Fibroblast of the conjunctiva (primary cell): ENCODE measurements at places on chromosomes 4 and X.
A peak's percentile ranks its signal among the peaks of the same experiment; 100 is the strongest.

DNA sequence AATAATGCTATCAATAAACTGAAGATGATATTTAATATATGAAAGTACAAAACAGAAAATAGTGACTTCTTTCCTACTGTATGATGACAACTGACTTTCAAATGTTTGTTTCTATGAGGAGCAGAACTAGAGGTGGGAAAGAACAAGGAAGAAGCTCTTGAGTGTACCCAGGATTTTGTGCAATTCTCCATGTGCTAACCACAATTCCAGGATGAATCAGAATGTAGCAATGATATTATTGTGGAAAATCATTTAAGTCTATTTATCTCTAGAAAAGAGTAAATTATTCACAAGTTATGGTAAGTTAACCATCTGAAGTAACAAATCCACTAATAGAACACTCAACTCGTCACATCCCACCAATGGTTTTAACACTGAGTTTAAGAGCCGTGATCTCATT lies 324.1 kb upstream of the EMCN start:
- no peak for DNase-seq

GRCh38 chr4:90495211-90495610 lies 368.0 kb downstream of the CCSER1 start:
- no peak for DNase-seq

- DNase-seq, result no peak
These were observed 97.0 kb upstream of the LANCL3 start for GRCh38 chrX:37474478-37474877.

GRCh38 chr4:151865744-151866591 lies 105.2 kb upstream of the GATB start:
- DNase-seq, result no peak

DNA sequence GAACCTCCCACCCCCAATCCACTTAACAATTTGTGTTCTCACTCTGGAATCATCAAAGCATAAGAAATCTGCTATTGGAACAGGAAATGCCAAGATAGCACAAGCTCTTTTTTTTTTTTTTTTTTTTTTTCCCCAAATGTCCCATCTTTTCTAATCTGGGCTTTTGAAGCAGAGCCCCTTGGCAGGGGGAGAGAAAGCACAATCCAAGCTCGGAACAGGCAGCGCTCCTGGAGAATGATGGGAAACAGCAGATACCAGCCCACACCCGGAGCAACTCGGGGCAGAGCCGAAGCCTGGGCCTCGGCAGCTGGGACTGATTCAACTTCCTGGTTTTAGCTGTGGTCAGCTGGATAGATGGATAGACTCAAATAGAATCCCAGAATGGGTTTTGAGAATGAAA lies 235.1 kb downstream of the QDPR start:
- DNase-seq, result no peak

GRCh38 chr4:4420421-4420820 lies 33.5 kb downstream of the NSG1 start:
- no peak for DNase-seq

- DNase-seq, result peak; percentile 44
These were observed 231.3 kb upstream of the PITX2 start for GRCh38 chr4:110854021-110854678.

GRCh38 chr4:98521486-98521885 lies 136.9 kb downstream of the TSPAN5 start:
- DNase-seq, result no peak

- no peak for DNase-seq
These were observed 193.8 kb downstream of the ADAMTS3 start for GRCh38 chr4:72375073-72375736.

DNA sequence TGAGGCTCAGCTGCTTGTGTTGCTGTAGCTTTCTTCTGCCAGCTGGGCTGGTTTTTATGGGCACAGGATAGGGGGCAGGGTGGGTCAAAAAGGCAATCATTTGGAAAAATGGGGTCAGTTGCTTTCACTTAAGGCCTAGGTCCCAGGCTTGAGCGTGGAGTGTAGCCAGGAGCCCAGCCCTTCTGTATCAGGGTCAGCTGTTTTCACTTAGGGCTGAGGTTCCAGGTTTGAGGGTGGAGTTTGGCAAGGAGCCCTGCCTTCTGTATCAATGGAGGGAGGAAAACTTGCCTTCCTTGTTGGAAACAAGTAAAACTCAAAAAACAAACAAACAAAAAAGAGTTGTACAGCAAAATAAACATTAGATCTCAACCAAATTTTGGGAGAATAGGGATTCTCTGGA lies 37.0 kb upstream of the UGT8 start:
- no peak for DNase-seq

DNA sequence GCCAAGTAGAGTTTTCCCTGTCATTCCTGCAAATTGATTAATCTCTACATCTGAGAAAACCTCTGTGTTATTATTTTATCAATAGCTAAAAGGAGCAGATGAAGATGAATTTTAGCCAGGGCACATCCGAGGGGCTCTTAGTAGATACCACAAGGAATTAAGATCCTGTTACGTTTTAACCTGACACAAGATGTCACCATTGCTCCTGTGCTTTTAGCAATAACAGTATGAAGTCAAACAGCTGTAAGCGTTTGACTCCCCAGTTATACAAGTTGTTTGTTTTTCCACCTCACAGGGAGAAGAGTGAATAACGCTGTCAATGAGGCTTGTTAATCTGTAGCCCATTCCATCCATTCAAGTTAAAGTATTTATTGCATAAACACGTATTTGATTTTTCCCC lies 76.0 kb upstream of the AP1S2 start:
- DNase-seq, result no peak

- DNase-seq, result no peak
These were observed 61.7 kb upstream of the CAMK2D start for GRCh38 chr4:113823291-113823659.

DNA sequence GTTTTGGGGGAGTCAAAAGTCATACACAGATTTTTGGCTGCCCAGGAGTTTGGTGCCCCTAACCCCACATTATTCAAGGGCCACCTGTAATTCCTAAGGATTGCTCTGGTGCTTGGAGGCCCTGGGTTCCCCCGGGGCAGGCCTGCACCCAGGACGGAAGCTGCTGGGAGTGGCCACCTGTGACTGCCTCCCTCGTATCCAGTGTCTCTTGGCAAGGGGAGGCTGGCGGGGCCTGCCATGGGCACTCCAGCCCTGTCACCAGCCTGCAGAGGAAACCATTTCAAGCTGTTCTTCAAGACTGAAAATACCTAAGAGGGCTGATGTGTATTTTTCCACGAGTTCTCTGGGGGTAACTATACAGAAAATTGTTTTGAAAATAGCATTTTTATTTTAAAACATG lies 24.5 kb upstream of the GPR78 start:
- no peak for DNase-seq

DNA sequence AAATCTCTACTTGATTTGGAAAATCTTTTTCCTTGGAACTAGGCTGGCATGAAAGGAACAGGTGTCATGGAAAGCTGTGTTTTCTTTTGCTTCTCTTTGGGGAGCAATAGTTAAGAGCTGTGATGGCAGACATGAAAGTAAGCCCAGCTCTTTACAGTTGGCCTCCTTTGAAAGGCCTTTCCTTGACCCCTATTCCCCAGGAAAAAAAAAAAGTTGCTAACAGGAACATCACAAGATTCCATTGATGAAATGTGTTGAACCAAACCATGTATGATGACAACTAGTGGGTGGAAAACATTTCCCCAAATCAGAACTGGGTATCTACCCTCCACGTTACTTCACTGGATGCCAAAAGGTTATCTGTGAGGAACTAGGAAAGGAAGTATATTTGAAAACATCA lies 190.7 kb upstream of the RPL34 start:
- DNase-seq, result no peak

- no peak for DNase-seq
These were observed 443.7 kb upstream of the ATOH1 start for GRCh38 chr4:93384887-93385286.

- no peak for DNase-seq
These were observed 137.2 kb downstream of the FNIP2 start for GRCh38 chr4:158906073-158906472.

DNA sequence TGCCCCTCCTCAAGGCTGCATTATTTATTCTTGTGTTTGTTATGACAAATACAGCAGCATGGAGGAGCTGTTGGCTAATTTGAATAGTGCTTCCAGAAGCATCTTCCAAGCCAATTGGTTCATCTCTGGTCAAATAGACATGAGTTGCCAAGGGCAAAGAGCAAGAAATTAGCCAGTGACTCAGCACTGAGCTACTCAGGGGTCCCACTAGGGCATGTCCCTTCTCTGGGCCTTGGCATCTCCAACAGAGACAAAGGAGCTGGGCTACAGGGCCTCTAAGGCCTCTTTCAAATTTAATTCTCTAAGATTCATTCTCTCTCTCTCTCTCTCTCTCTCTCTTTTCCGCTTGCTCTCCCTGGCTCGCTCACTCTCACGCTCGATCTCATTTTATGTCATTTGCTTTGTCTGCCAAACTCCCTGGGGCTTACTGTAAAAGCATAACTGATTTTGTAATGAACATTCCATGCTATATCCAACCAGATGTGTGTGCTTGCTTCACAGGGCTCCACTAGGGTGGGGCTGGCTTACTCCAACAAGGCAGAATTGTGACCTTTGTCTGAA lies 86.7 kb upstream of the MAGEA4 start:
- DNase-seq, result peak; percentile 78

DNA sequence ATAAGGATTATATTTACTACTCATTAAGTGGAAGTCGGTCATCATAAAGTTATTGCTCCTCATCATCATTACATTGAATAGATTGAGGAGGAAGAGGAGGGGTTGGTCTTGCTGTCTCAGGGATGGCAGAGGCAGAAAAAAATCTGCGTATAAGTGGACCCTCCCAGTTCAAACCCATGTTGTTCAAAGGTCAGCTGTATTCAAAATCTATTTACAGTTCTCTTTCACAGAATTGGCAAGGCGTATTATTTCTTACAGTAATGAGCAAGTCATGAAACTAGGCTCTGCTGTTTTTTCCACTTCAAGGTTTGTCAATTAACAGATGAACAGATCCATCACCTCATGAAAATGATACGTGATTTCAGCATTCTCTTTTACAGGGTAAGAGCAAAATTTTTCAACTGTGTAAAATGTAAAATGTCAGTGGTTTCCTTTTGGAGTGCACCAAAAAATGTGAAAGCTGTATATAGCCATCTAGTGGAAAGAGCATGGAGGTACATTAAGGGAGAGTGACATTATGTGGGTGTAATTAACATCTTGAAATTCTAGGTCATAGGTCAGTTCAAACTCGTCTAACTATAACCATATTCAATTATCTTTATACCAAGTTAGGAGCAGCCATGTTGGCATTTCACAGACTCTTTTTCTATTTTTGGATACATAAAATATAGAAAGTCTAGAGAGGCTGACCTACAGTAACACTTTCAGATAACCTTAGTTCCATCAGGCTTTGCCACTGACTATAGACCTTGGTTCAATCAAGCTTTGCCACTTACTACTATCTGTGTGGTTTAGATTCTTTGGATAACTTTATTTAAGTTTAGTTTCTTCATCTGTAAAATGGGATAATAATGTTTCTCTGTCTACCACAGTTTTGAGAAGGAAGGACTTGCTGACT lies 30.1 kb downstream of the NEIL3 start:
- peak; percentile 24 for DNase-seq

DNA sequence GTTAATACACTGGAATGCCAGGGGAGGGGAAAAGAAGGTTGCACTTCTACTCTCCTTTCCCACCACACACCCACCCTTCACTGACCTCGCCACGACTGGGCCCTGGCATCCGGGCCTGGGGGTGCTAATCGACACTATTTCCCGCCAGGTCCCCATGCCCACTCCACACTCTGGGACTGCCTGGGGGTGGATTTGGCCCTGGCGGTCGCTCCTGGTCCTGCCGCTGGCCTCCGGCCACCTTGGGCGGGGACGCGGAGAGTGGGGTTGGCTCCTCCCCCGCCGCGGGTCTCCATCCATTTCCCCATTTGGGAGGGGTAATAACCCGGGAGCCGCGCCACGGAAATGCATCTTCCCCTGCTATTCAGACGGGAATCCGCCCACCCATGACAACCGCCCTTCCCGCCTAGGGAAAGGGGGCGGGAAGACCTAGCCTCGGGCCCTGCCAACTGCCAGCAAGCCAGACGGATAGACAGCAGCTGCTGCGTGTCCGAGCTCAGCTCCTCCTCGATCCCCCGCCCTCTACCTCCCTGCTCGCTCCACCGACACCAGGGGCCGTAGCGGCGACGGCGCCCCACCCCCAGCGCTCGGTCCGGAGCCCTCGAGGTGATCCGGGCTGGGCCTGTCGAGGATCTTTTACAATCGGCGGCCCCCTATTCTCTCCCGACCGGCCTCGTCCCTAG lies 78.1 kb downstream of the RLIM start:
- DNase-seq, result peak; percentile 81

DNA sequence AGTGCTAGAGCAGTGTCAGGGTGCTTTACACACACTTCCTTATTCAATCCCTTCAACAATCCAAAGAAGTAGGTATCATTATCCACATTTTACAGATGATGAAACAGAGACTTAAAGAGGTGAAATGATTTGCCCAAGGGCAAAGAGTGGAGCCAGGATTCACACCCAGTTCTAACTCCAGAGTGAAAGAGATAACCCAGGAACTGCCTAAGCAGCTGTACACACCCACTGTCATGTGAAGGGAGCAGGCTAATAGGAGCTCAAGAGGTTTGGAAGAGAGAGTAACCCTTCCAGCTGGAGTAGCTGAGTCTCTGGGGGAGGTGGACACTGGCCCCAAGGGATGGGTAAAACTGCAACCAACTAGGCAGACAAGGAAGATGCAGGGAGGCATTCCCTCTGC lies 92.5 kb downstream of the FBXL5 start:
- DNase-seq, result no peak

GRCh38 chr4:185817403-185817818 lies 5.4 kb upstream of the SORBS2 start:
- no peak for DNase-seq

DNA sequence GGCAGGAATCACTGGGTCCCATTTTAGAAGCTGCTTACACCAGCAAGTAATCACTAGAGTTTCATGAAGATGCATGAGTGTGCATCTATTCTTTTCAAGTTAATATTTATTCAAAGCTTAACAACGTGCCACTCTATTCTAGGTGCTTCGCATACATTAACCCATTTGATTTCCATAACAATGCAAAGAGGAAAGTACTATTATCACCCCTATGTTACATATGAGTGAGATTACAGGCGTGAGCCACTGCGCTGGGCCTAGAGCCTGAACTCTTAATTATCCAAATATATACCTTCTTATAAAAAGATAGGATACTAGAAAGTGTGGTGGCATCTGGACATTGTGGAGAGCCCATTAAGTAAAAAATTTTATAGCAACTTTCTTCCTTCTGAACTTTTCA lies 65.4 kb downstream of the CXCL13 start:
- no peak for DNase-seq

GRCh38 chr4:40418430-40419230 lies 83.5 kb downstream of the CHRNA9 start:
- no peak for DNase-seq

DNA sequence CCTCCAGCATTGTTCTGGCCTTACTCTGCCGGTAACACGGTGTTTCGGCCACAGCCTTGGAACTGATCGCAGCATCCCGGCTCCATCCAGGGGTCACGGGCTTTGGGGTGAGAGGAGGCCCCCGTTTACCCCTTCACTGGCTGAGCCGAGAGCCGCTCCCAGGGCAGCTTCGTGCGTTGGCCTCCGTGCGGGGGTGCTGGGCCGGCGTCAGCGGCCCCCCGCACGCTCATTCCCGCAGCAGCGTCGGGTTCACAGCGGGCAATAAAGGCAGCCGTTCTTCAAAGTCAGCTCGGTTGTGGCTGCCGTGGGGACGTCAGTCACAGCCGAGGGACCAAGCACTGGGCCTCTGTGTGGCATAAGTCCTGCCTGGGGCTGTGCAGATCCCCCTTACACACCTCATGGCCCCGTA lies 25.3 kb upstream of the PLCXD1 start:
- DNase-seq, result no peak

- no peak for DNase-seq
These were observed 25.5 kb upstream of the TEC start for GRCh38 chr4:48295116-48295515.

GRCh38 chr4:100190643-100191600 lies 654 bp upstream of the DDIT4L start:
- peak; percentile 32 for DNase-seq

- DNase-seq, result no peak
These were observed 242.5 kb upstream of the VCX3A start for GRCh38 chrX:6777238-6778002.
